ENCODE measurements at places on chromosomes 6 and 20.

- DNase-seq = no peak
Observed at GRCh38 chr6:158002249-158002950, 20.7 kb downstream of the SYNJ2 start.

GRCh38 chr20:36102809-36103596, 51.5 kb upstream of the EPB41L1 start:
- DNase-seq = no peak

DNA sequence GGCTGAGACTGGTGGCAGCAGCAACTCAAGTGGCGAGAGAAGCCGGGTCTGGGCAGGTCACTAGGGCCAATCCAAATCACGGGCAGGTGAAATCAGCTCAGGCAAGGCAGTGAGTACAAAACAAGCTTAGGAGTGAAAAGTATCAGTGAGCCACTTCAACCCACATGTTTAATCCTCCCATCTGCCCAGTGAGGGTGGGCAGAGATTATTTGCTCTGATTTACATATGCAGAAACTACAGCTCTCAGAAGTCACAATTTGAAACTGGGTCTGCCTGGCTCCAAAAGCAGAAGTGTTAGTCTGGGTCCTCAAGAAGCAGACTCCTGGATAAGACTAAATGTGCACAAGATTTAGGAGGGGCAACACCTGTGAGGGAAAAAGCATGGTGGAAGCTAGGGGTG, 173.7 kb upstream of the LRFN2 start:
- DNase-seq = no peak

GRCh38 chr6:7300926-7301325, 12.1 kb downstream of the SSR1 start:
- no peak for DNase-seq

GRCh38 chr6:72950114-72950860, 275.0 kb downstream of the KHDC1L start:
- DNase-seq = no peak

- DNase-seq = no peak
Observed at GRCh38 chr6:132728616-132729015, 14.8 kb upstream of the VNN1 start.

DNA sequence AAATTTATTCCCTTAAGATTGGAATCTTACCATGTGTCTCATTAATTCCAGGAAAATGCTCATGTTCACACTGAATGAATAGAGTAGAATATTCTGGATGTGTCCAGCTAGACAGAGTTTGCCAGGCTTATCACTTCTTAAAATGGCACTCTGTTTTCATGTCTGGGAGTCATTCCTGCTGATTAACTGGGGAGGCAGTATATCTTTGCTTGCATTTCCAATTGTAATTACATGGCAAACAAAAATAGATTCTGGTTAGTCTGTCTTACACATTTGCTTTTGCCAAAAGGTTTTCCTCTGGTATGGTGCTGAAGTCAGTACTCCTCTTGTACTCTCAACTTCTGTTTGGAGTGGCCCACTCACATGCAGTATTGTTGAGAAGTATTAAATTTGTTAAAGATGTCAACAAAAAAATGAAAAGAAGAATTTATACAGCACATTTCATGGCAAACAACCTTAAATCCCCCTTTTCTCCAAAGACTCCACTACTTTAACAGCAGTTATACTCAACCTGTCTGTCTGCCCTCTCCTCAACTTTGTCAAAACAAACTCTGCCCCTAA, 70.2 kb downstream of the TENT5A start:
- DNase-seq = no peak

- no peak for DNase-seq
Observed at GRCh38 chr6:161379834-161380582, 106.1 kb upstream of the AGPAT4 start.

DNA sequence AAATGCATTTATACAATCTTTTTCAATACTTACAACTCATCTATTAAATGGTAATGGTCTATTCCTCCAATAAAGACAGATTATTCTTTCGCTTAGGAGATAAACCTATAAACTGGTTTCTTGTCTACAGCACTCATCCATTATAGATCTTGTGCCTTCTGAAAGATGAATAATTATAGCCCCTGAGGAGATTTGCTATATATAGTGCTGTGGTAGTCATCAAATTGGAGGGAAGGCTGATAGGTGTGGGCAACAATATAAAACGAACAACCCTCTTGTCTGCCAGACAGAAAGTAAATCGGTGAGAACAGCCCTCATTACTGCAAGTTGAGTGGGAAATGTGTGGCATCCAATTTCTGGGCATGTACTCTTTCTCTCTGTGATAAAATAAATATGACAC, 292.5 kb upstream of the CNR1 start:
- DNase-seq = no peak

DNA sequence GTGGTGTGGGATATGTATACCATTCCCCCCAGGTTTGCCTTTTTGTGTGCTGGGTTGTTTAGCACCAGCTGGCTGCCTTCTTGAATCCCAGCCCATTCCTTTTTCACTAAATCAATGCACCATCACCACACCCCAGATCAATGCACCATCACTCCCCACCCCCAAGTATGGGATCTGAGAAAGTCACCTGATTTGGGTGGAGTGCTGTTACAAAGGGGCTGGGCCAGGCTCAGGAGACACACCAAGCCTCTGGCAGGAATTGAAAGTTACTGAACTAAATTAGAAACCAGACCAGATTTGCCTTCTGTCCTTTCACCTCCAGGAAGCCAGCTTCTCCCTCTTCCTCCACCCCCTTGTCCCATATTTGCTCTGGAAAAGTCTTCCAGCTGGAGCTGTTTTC, 19.6 kb upstream of the PKHD1 start:
- no peak for DNase-seq

GRCh38 chr20:51388756-51389542, 153.6 kb downstream of the NFATC2 start:
- no peak for DNase-seq
